GOT3 (cell line): ENCODE measurements at places on chromosomes 1 and 21.

GRCh38 chr1:207259391-207259790 lies 62.1 kb upstream of the CD55 start:
- DNase-seq: no peak

DNA sequence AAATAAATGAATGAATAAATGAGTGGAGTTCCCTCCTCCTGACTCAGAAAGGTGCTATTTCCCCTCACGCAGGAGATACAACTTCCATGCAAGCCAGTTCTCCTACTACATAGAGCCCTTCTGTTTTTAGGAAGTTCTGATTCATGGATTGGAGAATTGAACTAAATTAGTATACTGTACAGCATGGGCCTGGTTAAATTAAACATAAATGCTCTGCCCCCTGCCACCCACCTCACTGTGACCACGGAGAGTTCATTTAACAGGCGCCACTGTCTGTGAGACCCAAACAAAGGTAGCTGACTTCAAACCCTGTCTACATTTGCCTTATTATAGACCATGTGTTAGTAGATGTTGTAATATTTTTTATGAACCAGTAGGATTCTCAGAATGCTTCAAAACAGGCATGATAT lies 9.1 kb upstream of the IRF2BP2 start:
- no peak for DNase-seq

- DNase-seq: no peak
Measured at GRCh38 chr1:204647114-204647804, 38.3 kb downstream of the LRRN2 start.

GRCh38 chr21:46477765-46478164 lies 19.1 kb downstream of the DIP2A start:
- DNase-seq: no peak

GRCh38 chr1:13793088-13793730 lies 93.2 kb downstream of the PRDM2 start:
- no peak for DNase-seq

DNA sequence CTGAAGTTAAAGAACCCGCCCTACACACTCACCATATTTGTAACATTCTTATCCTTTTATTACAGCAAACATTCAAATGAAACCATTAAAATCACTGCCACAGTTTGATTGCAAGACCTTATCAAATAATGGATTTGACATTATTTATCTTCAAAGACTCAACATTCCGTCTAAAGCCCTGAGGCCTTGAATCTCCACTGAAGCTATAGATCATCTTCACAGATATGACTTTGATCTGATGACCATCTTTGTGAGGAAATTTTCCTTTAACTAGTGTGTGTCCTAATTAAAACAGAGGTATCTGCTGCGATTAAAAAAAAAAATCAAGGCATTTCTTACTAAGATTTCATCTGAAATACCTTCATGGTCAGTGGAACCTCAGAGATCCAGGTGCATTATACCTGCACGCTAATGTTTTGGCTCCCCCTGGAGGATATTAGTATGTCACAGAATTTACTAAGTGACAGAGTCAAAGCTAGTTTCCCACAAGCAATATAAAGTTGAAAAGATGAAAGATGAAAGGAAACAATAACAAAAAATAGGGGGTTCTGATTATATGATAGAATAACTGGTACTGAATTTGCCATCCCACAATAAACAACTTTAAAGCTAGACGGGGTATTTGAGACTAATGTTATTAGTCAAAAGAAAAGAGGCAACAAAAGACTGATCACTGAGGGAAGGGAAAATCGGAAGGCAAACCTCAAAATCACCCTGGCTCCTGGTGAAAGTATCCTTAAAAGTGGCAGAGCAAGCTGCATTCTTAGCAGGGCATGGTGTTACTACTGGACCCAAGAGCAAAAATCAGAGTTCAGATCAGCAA lies 923.4 kb downstream of the NCAM2 start:
- DNase-seq: no peak

DNA sequence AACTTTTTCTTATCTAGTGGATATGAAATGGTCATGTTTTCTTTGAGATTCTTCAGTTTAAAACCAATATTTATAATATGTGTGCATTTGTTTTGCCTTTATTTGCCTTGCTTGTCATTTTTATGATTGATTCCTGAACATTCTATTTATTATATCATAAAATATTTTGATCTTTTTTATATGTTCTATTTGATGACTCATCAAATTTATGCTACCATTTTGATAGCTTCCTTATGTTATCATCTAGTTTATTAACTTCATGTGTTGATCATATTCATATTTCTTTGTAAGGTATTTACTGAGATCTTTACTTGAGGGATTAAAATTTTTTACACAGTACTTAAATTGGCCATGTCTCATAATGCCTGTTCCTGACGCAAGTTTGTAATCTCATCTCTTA lies 1650.0 kb downstream of the AMY1C start:
- DNase-seq: no peak

- no peak for DNase-seq
Measured at GRCh38 chr1:2135441-2135841, 59.1 kb downstream of the FAAP20 start.

DNA sequence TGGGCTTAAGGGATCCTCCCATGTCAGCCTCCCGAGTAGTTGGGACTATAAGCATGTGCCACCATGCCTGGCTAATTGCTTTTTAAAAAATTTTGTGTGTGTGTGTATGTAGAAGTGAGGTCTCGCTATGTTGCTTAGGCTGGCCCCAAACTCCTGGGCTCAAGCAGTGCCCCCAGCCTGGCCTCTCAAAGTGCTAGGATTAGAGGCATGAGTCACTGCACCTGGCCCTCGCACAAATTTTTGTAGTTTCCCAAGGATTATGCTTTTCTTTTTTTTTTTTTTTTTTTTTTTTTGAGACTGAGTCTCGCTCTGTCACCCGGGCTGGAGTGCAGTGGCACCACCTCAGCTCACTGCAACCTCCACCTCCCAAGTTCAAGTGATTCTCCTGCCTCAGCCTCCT lies 144.4 kb upstream of the HNRNPU start:
- DNase-seq: no peak

DNA sequence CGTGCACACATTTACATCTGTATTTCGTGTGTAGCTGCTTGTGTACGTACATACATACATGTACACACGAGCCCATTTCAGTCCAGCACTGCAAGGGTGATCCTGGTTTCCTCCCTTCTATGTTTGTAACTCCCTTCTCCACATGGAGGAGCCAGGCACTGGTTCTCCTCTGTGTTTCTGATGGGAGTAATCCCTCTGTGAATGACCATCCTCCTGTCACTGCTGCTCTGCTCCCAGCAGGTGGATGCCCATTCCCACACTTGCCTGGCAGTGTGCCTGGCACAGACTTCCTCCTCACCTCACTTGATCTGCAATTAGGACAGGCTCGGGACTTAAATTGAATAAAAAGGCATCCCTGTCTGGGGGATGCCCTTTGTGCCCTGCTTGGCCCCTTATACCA lies 37.1 kb downstream of the TRAPPC10 start:
- DNase-seq: no peak

DNA sequence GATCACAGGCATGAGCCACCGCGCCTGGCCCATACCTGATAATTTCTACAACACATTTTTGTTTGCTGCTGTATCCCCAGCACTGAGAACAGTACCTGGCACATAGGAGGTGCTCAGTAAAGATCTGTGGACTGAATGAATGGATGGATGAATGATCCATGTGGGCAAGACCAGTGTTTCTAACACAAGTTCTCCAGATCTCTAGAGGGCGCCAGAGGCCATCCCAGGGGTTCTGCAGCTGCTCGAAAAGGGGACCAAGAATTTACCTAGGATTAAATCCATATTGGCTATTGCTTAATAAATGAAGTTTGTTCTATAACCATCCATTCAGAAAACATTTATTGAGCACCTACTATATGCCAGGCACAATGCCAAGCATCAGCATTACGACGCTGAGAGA lies 167.7 kb downstream of the ACTL8 start:
- DNase-seq: no peak

DNA sequence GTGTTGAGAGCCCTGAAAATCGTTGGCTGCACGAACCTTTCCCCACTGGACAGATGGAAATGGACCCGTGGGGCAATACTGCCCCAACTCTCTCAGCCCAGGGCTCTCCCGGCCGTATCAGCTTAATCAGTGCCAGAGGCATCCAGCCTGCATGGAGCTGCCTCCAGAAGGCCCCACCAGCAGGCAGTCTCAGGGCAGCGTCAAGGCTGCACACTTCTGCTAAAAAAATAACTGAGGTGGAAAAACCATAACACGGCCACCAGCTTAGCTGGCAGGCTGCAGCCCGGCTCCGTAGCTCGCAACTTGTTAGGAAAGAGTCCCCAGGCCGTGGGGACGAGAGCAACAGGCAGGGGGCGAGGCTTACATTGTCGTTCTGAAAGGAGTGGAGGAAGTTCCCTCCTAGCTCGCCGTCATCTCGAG lies 27.9 kb downstream of the MRPL37 start:
- no peak for DNase-seq

DNA sequence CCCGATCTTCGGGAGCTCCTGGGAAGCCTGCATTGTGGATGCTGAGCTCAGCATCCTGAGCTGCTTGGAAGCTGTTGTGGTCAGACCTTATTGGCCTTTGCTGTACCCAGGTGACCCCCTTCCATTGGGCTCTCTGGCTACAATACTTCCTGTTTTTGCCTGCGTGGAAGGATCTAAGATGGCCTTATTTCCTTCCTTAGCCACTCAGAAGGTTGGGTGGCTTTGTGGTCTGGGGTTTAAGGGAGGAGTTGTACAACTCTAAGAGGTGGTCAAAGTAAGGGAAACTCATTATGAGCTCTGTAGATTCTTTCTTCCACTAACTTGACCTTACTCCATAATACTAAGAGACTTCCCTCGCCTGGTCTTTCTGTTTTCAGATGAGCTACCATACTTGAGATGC lies 17.7 kb downstream of the PFKFB2 start:
- DNase-seq: no peak

DNA sequence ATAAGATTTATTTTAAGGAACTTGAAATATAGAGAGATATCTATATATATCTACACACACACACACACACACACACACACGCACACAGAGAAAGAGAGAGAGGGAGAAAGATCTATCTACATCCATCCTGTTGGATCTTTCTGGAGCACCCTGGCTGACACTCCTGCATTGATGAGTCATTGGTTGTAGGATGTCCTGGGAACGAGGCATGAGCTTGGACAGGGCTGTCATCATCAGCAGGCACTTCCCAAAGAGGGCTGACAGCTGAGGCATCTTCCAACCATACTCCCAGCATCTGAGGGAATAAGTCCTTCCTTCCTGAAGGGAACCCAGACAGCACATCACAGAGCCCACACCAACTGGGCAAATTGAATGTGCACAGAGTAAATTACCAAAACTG lies 99.1 kb upstream of the ERG start:
- no peak for DNase-seq

GRCh38 chr1:109598655-109599054 lies 20.8 kb downstream of the GNAT2 start:
- no peak for DNase-seq

- DNase-seq: no peak
Measured at GRCh38 chr21:45056917-45057560, 17.3 kb upstream of the ADARB1 start.

GRCh38 chr21:41712730-41713129 lies 54.1 kb downstream of the RIPK4 start:
- no peak for DNase-seq

DNA sequence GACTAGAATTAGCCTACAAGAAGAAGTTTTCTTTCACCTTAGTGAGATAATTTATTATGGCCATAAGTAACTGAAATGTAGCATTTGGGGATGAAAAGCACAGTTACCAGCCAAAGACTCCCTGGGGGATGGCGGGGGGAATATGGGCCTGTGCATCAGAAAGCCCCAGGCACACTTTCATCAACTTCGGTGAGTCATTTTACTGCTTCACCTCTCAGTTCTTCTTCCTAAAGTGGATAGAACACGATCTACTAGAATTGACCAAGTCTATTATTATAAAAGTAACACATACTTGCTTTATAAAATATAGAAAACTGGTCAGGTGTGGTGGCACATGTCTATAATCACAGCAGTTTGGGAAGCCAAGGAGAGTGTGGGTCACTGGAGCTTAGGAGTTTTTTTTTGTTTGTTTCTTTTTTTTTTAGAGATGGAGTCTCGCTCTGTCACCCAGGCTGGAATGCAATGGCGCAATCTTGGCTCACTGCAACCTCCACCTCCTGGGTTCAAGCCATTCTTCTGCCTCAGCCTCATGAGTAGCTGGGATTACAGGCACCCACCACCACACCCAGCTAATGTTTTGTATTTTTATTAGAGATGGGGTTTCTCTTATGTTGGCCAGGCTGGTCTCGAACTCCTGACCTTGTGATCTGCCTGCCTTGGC lies 141.8 kb downstream of the ZZZ3 start:
- DNase-seq: no peak

- DNase-seq: no peak
Measured at GRCh38 chr21:38027901-38028498, 111.7 kb upstream of the KCNJ6 start.

DNA sequence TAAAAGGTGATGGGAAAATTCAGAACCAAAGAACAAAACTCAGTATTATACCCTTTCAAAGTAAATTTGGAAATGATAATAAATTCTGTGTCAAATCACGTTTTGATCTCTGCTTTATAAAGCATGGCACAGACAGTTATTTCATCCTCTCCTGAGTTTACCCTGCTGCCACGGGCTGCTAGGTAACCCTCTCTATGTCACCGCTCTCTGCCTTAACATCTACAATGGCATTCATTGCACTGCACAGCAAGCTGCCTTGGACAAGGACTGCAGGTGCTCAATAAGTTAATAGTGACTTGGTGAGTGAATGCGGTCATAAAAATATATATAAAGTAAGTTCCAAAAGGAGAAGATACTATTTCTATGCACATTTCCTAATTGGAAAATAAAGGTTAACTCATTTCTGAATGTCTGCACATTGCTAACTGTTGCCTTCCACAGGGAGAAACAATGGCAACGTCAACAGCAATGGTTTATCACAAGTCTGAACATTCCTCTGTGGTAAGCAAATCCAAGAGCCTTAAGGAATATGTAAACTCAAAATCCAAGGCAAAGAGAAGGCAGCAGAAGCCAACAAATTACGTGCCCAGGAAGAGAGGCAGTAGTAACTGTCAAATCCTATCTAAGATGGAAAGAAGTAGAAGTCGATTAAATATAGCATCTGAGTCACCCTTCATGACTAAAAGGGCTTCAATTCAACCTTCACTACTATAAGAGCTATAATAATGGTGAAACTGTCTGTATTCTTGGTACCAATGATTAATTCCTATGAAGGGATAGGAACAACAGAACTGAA lies 19.4 kb downstream of the FYB2 start:
- DNase-seq: no peak

- DNase-seq: no peak
Measured at GRCh38 chr1:223401873-223402789, 8.9 kb downstream of the CCDC185 start.

DNA sequence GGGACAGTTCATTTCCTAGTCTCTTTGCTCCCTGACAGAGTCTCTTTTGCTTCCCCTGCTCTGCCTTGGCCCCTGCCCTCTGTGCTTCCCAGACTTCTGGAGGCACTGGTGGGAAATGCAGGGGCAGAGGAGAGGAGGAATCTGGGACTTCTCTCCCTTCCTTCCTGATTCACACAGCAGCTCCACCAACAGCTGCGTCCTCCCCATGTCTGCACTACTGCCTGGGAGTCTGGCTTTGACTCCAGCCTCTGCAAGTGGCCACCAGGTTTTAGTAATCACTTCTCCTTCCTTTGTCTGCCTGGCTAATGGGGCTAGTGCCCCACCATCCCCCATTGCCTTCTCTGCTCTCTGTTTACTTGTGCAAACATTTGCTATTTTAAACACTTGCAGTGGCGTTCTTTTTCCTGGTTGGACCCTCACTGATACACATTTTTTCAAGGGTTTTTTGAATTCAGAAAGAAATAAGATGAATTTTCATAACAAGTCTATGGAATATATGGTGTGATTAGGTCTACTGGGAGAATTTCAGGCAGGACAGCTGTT lies 21.9 kb downstream of the FASLG start:
- DNase-seq: no peak

- no peak for DNase-seq
Measured at GRCh38 chr1:159943278-159943640, 2.2 kb downstream of the IGSF9 start.
